ENCODE measurements at places on chromosomes 2 and 18.

DNA sequence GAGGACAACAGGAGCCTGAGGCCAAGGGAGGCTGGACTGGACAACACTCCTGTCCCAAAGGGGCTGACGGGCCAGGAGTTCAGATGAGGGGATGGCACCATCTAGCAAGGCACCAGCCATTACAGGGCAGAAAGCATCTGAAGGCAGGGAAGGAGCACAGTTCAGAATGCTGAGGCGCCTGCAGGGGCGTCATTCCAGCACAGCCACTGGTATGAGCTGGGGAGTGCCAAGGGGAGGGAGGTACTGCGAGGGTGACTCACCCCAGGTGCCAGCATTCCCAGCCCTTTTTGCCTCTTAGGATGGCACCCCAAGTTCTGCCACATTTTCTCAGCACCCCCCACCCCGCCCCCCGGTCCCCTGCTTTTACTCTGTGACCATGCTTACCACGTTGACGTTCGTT, 129.8 kb upstream of the EPAS1 start:
- no peak for ATAC-seq

- ATAC-seq, result no peak
Measured at GRCh38 chr18:27185025-27185763, at the start of gene CHST9. CHST9 (minus strand) TSS chr18:27185308; CDS start chr18:27142809, 42,499 bp downstream.

DNA sequence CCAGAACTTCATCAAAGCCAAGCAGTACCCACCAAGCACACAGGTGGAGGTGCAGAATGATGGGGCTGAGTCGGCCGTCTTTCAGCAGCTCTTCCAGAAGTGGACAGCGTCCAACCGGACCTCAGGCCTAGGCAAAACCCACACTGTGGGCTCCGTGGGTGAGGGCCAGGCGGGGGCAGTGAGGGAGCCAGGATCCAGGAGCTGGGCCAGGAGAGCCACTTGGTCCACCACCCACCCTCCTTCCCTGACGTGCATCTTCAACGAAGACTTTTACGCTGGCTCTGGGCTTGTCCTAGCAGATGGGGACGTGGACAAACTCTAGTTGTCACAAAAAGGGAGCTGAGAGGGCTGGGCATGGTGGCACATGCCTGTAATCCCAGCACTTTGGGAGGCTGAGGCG, 11.8 kb downstream of the VIL1 start:
- no peak for ATAC-seq

- ATAC-seq, result no peak
Measured at GRCh38 chr2:7427293-7428060, 510.3 kb downstream of the RNF144A start.

DNA sequence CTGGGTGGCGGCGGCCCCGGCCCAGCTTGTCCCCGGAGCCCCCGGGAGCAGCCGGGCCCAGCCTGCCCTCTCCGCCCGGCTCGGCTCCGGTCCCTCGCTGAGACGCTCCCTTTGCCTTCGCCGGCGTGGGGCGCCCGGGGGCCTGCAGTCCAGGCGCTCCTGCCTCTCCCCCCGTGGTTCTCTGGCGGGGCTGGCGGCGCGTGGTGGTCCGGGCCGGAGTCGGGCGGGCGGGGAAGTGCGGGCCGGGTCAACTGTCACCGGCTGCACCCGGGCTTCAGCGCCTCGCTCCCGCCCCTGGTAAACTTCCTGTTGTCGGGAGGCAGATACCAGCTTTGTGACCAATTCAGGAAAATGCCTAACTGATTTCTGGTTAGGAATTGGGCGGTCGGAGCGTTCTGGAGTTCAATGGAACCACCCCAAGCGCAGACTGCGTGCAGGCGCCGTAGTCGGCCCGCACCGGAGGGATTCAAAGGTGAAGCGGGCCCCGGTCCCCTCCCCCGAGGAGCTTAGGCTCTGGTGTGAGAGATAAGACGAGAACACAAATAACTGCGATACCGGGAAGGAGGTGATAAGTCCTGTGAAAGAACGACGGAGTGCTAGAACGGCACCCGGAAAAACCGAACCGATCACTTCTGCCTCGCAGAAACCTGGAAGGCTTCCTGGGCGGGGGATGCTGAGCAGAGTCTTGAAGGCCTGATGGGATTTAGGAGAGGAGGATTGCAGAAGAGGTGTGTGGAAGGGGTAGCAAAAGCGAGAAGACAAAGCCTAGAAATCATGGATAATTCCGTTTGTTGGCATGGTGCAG, 891 bp downstream of the CAB39 start:
- peak; percentile 27 for ATAC-seq

GRCh38 chr18:59918320-59918755, 18.5 kb downstream of the PMAIP1 start:
- peak; percentile 19 for ATAC-seq

- no peak for ATAC-seq
Measured at GRCh38 chr2:73935641-73936040, 9.0 kb downstream of the DGUOK start.

DNA sequence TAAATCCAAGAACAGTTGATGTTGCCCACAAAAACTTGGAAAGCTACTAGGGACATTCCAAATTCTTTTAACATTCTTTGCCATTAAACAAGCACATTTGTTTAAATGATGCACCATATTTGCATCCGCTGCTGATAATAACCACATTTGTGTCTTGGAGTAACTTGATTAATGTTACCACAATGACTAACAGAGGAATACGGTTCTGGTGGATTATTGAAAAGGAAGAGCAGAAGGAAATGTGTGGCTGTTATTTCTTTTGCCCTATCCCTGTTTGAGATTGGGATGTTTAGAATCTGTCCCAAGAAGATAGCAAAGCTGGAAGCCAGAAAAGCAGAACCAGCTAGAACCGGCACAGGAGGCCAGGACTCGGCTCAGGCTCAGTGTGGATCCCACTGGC, 39.2 kb upstream of the RASGRP3 start:
- ATAC-seq, result no peak

DNA sequence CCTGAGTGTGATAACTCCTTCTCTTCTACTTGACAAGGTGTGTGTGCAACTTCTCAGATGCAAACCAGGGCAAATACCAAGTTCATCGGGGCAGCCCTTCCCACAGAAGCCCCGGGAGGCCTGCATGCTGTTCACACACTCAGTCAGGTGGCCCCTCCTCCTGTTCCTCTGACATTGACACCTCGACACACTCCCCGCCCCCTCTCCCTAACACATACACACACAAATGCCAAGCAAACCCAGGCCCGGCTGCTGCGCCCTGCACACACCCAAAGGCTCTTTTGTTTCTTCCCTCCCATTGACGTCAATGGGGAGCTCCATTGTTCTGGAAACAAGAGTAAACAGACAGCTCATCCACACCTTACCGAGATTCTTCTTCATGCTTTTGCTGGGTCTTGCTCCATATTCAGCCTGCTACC, 1.7 kb upstream of the PER2 start:
- no peak for ATAC-seq

- ATAC-seq, result no peak
Measured at GRCh38 chr2:217661378-217661777, 341.4 kb downstream of the TNS1 start.

DNA sequence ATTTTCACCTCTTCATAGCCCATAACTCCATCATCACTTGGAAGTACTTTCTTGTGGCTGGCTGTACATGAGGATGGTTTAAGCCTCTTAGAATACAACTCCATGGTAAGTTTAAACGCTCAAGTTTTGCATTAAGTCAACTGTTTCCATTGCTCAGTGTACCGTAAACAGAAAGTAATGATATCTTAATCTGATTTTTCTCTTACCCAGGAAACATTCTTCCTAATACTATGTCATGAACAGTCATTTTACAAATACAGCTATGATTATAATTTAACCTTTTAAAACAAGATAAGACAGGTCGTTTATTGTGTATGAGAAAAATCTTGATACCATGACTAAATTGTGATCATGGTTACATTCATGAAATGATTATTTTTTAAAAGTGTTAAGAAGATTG, 11.6 kb upstream of the DYNC2LI1 start:
- peak; percentile 53 for ATAC-seq

DNA sequence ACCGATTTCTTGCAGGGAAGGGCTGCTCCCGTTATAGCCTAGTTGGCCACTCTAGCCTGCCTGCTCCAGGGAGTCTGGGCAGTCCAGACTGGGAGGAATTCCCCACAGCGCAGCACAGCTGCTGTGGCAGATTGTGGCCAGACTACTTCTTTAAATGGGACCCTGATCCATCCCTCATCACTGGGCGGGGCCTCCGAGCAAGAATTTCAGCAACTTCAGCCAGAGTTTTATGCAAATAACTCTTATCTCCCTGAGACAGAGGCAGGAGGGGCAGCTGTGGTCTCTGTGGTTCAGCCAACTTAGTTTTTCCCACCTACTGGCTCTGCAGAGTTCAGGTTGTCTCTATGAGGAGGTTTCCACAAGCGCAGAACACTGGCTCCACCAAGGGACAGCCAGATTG, 1583.2 kb downstream of the SUCLG1 start:
- ATAC-seq, result no peak

- peak; percentile 39 for ATAC-seq
Measured at GRCh38 chr2:157627594-157628476, 829 bp downstream of the ACVR1C start.

GRCh38 chr2:141720476-141720875, 410.3 kb downstream of the LRP1B start:
- no peak for ATAC-seq

DNA sequence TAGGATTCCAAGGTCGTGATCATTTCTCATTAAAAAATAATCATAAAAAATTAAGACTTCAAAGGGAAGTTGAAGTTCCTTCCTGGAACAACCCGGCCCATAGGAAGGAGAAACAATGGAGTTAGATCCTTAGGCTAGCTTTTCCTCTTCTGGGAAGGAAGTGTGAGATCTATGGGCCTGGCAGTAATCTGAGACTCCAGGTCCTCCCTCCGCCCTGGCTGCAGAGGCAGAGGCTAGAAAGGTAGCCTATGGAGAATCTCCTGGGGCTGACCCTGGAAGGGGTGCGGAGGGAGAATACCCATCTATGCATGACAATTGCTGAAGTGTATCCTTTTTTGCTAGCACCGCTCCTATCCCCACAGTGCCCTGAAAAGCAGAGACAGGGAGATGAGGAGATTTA, 37.9 kb downstream of the TRIB2 start:
- ATAC-seq, result no peak

All from activated CD4-positive, CD25-positive, alpha-beta regulatory T cell treated with anti-CD3 and anti-CD28 coated beads, Interleukin-2, amount 50 U/mL, for 24 hours (primary cell).